ENCODE measurements at places on chromosomes 12 and 14.

DNA sequence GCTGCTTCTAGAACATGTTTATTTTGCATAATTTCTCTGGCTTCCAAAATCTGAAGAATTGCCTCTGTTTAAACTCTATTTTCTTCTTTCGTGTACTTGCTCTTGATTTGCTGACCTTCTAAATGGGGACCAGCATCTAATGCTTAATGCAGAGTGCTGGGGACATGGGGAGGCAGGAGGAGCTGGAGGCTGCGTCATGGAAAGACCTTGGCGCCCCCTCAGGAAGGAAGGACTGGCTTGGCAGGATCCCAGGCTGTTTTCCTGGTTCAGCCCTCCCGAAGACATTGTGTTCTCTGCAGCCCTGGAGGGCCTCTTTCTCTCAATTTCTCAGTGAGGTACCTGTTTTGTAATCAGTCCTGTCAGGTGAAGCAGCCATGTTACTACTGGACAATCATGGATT lies 5.5 kb downstream of the PRKCH start:
- no peak for ATAC-seq

DNA sequence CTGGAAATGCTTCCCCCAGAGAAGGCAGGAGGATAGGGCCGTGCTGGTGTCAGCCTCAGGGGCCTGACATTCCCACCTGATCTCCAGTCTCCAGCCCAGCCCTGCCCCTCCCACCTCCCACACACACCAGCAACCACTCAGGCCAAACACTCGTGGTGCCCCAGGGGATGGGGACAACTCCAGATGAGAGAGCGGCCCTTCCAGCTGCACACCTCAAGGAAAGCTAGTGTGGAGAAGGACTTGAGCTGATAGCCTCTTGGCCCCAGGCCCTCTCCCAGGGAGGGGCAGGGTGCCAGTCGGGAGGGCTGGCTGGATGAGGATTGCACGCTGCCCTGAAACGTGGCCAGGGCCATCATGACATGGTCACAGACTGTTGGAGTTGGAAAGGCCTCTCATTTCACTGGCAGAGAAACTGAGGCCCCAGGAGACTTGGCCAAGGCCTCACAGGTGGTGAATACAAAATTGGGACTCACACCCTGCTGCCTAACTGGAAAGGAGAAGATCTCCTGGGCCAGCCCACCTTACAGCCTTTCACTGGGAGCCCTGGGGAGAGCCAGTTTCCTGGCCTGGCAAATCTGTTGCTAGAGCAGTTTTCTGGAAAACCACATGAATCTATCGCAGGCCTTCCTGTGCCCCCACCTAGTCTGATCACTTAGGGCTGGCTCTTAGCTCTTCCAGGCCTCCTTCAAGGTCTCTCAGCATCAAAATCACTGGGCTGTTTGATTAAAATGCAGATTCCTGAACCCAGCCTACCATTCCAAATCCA lies 52.1 kb downstream of the IRF2BPL start:
- ATAC-seq = no peak

DNA sequence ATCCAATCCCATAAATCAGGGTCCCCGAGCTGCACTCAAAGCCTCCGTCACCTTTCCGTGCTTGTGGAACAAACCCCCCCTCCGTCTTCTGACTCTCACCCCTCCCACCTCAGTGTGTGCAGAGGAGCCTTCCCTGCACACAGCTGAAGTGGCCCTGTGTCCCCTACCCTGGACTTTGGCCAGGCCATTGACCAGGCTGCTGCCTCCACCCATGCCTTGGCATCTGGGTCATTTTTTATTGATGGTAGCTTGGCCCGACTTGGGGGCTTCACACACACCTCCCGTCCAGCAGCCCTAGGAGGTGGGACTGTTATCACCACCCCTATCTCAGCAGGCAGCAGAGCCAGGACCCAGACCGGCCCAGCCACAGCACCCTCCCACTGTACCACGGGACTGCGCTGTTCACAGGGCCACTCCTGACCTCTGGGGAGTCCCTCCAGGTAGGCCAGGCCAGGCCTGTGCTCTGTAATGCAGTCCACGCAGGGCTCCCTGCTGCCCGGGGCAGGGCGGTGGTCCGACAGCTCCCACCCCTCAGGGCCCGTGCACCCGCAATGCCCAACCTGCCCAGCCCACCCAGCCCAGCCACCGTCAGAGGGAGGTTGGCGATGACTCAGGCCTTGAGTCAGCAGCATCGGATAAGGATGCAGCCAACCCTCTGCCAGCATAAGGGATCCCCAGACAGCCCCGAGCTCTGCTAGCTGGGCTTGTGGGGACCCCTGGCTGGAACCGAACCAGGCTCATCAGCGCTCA lies 9.2 kb upstream of the INF2 start:
- ATAC-seq = peak; percentile 78

GRCh38 chr12:54589964-54590363 lies 1.5 kb upstream of the PPP1R1A start:
- ATAC-seq = no peak

DNA sequence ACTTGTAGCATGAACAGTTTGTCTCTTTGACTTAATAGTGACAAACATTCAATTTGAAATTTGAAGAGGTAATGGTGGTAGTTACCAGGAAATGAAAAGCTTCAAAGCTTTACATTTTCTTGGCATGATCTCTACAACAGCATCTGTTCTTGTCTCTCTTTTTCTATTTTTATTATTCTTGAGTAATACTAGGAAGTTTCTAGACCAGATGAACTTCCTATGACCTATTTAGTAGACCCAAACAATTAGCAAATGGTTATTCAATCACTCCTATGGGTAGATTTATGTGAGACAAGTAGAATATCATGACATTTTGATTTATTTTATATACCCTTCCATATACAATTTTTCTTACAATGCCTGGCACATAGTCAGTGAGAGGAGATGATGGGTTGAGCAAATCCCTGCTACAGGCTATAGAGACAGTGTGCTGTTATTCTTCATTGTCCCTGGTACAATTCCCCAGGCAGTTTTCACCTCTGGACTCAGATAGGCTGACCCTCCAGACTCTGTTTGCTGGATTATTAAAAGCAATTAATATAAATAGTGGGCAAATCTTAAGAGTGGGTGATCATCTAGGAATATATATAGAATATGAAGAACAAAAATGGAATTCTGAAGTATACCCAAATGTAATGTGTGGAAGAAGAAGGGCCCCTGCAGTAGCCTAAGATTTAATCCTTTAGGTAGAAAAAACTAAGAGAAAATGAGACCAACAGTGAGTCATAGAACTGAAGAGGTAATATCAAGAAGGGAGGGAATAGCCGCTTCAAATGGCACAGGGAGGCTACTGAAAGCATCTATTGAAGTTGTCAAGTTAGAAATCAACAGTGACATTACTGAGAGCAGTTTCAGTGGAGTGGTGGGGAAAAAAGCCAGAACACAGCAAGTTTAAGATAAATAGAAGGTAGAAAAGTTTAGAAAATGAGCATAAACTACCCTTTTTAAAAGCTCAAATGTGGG lies 512.0 kb downstream of the FOXG1 start:
- no peak for ATAC-seq

- no peak for ATAC-seq
Observed at GRCh38 chr12:52268212-52268611, 6.2 kb upstream of the KRT86 start.

DNA sequence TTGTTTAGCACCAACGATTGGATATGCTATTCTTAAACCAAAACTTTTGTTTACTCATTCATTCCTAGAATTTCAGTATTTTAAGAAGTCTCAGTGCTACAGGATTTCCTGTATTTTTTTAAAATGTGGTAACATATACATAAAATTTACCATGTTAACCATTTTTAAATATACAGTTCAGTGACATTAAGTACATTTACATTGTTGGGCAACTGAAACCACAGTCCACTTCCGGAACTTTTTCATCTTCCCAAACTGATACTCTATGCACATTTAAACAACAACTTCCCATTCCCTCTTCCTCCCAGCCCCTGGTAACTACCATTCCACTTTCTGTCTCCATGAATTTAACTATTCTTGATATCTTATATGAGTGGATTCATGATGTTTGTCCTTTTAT lies 30.3 kb downstream of the PDE3A start:
- ATAC-seq = no peak

- ATAC-seq = no peak
Observed at GRCh38 chr14:29627137-29627536, 300.5 kb downstream of the PRKD1 start.

DNA sequence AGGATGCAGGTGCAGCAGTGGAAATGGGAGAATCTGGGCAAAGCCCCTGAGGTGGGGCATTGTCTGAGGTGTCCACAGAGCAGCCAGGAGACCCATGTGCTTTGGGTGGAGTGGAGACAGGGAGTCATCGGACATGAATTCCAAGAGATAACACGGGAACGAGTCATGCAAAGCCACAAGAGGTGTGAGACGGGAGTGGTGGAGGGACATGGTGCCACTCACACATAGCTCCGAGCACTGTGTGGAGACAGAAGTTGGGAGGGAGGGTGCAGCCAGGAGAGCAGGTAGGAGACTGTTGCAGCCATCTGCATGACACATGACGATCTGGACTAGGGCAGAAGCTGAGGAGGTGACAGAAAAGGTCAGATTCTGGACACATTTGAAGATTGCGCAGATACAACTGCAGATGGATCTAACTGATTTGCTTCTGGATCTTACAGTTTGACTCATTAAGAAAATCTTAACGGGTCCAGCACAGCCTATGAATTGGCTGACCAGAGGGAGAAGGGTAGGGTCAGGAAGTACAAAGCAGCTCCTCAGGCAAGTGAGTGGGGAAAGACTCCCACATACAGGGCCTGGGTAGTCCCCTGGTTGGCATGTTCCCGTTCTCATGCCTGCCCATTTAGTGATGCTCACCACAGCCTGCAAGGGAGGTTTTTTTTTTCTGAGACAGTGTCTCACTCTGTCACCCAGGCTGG lies 379.8 kb downstream of the FUT8 start:
- ATAC-seq = peak; percentile 17

DNA sequence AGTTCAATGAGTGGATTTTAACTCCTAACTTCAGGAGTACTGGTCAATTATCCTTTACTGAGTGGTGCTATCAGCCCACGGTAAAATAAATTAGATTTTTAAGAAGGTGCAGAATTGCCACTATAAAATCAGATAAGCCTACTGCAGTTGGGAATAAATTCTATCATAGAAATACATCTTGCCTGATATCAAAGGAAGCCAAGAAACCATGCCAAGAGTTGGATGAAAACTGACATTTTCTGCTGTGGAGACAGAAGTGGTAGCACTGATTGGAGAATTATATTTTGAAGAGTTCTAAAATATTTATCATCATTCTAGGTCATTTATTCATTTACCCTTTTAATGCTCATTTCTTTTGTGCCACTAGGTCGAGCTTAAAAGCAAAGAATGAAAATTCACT lies 465.1 kb downstream of the APAF1 start:
- no peak for ATAC-seq

GRCh38 chr14:103184046-103184445 lies 60.8 kb downstream of the TNFAIP2 start:
- no peak for ATAC-seq

All from SK-N-SH treated with all-trans-retinoic acid at 6 μM for 48 hours (cell line).